Liver (tissue), 10 donors: ENCODE measurements at places on chromosomes 6 and 20. TPM values are rescaled to one million over a fixed set of nuclear protein-coding genes. Genes with fewer than 3 reads are reported as not detected.

DNA sequence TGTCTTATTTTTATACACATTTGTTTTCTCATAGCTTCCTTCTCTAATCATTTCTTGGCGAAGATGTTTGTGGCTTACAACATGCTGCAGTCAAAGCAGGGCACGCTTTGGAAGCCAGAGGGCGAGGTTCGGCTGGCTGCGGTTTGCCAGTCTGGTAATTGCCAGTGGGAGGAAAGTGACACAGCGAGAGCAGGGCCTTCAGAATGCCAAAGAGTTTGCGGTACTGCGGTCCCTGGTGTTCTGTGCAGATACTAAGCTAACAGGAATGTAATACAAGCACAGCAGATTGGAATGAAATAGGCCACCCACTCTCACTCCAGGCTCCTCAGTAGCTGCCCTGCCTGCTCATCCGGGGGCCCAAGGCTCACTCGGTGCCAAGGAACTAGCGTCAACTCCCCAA lies 58.7 kb upstream of the TGM3 start:
- H3K27me3 ChIP-seq: no peaks in the 10 kb centered on the region
- no peak for DNase-seq
- H3K36me3 ChIP-seq: no peaks in the 10 kb centered on the region
- H3K4me3 ChIP-seq: no peak overlapping the region
- H3K27ac ChIP-seq: peak overlapping the region; percentile 32

- no peaks in the 10 kb centered on the region for H3K36me3 ChIP-seq
- no peak overlapping the region for H3K4me3 ChIP-seq
- H3K27me3 ChIP-seq: no peaks in the 10 kb centered on the region
- no peak for DNase-seq
- H3K4me1 ChIP-seq: no peaks in the 10 kb centered on the region
- no peak overlapping the region for H3K27ac ChIP-seq
Observed at GRCh38 chr6:155325700-155326516, 11.6 kb upstream of the TFB1M start.

DNA sequence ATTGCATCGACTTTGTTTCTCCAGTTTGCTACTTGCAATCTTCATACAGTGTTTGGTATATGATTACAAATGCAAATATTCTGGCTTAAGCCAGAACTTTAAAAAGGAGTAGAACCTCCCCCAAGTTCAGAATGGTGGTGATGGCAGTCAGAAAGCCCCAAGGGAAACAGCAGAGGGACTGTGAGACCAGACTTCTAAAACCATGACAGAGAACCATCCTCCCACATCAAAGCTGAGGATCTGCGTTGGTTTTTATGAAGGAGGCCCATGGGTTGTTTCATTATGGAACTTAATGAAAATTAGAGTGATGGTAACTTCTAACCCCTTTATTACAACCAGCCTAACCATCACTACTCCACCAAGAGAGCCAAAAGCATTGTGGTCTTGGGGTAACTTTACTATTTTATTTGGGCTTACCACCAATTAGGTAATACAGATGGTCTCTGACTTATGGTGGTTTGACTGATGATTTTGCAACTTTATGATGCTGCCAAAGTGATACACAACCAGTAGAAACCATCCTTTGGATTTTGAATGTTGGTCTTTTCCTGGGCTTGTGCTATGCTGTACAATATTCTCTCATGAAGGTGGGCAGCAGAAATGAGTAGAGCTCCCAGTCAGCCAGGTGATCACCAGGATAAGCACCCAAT lies 10.9 kb upstream of the MRS2 start:
- no peak for DNase-seq
- no peaks in the 10 kb centered on the region for H3K36me3 ChIP-seq
- H3K27me3 ChIP-seq: no peaks in the 10 kb centered on the region
- H3K27ac ChIP-seq: no peak overlapping the region
- H3K4me3 ChIP-seq: no peak overlapping the region

DNA sequence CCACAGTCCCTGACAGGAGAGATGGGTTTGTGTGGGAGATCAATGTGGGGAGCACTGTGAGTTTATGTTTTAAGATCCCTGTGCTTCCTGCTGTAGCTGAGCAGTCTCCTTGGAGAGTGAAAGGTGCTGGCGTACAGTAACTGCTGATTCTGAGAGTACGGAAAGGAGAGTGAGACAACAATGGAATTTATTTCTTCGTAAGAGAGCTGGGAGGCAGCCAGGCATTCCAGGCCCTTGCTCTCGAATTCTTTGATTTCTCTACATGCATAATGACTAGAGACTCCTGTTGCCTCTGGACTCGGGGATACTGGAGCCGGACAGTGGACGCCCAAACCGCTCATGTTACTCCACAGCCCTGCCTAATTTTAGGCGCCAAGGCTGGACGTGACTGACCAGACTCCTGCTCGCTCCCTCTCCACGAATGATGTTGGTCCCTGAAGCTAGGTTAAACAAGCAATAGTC lies 131.0 kb upstream of the PHACTR1 start:
- H3K27me3 ChIP-seq: no peaks in the 10 kb centered on the region
- no peak overlapping the region for H3K4me3 ChIP-seq
- no peak overlapping the region for H3K27ac ChIP-seq
- H3K4me1 ChIP-seq: no peaks in the 10 kb centered on the region
- DNase-seq: no peak

DNA sequence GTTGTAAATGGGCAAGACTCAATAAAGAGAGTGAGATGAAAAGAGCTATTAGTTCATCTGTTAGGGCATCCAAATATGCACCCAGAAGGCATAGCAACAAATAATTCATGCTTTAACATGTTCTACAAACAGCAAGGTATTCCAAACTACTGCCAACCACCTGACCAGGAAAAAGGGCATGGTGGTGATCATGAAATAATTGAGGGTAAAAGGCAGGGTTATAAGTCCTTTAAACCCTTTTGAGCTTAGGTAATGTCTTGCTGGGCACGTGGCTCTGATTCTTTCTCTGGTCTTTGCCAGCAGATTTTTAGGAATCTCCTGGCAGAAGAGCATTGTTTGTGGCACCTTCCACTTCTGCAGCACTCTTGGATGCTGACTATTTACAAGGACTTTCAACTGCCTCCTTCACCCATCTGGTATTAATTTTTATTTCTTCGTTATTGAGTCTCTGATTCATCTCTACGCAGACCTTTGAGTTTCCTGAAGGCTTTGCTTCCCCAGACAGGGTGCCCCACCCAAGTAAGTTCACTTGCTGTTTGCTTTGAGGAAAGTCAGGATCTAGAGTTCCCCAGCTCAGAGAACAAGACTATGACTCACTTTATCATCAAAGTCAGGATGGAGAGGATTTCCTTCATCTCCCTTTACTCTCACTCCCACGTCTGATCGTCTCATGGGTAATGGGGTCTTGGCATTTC lies 83.4 kb upstream of the NEDD9 start:
- no peak overlapping the region for H3K4me3 ChIP-seq
- no peaks in the 10 kb centered on the region for H3K4me1 ChIP-seq
- no peak for DNase-seq
- no peak overlapping the region for H3K27ac ChIP-seq

- H3K4me1 ChIP-seq: no peaks in the 10 kb centered on the region
- peaks cover 2% of the 10 kb centered on the region for H3K27me3 ChIP-seq
- no peak overlapping the region for H3K4me3 ChIP-seq
- DNase-seq: no peak
Observed at GRCh38 chr6:96582436-96582835, 19.5 kb downstream of the FHL5 start.

DNA sequence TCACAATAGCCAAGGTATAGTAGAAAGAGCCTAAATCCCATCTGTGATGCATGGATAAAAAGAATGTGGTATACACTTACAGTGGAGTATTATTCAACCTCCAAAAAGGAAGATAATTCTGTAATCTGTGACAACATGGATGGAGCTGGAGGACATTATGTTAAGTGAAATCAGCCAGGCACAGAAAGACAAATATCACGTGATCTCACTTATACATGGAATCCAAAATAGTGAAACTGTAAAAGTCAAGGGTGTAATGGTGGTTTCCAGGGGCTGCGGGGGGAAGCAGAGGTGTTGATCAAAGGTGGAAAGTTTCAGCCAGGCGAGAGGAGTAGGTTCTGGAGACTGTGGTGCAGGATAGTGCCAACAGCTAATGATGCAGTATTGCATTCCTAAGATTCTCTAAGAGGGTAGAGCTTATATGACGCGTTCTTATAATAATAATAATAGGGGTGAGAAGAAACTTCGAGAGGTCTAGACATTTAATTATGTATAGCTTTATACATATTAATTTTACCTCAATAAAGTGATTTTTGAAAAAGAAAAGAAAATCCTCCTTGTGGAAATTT lies 246.1 kb downstream of the FOXA2 start:
- H3K27me3 ChIP-seq: no peaks in the 10 kb centered on the region
- no peak overlapping the region for H3K4me3 ChIP-seq
- no peaks in the 10 kb centered on the region for H3K36me3 ChIP-seq

Gene NKAPL
- total RNA-seq: 0.59 TPM

Gene KIF3B
- total RNA-seq: 8.3 TPM

Gene SMLR1
- total RNA-seq: 38.4 TPM

Gene RNF146
- 18.9 TPM for total RNA-seq

Gene STX11
- 4.9 TPM for total RNA-seq
